ENCODE measurements at places on chromosomes 6 and 20.

- no peak for DNase-seq
These were observed 685.6 kb downstream of the DOK5 start for GRCh38 chr20:55160996-55161395.

- no peak for DNase-seq
These were observed 79.8 kb upstream of the CCN6 start for GRCh38 chr6:111973927-111974639.

DNA sequence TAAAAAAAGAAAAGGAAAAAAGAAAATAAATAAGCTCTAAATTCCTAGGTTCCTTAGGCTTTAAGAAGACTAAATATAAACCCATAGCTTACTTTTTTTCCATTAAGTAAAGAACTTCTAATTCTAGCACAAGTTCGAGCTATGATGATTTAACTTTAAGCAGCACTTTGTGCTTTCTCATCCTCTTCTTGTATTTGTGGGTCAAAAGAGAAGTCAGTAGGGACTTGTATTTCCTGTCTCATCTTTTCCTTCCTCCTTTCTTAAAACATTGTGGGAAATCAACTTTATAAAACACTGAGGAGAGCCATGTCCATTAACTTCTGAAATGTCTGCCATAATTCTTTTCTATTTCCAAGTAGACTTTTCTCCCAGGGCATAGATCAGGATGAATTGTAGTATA is 637.7 kb upstream of the CITED2 start:
- no peak for DNase-seq

- no peak for DNase-seq
These were observed 71.9 kb upstream of the POPDC3 start for GRCh38 chr6:105251689-105252088.

- no peak for DNase-seq
These were observed 47.7 kb upstream of the CST5 start for GRCh38 chr20:23926944-23927872.

- DNase-seq = no peak
These were observed 25.7 kb downstream of the TPX2 start for GRCh38 chr20:31764641-31765305.

DNA sequence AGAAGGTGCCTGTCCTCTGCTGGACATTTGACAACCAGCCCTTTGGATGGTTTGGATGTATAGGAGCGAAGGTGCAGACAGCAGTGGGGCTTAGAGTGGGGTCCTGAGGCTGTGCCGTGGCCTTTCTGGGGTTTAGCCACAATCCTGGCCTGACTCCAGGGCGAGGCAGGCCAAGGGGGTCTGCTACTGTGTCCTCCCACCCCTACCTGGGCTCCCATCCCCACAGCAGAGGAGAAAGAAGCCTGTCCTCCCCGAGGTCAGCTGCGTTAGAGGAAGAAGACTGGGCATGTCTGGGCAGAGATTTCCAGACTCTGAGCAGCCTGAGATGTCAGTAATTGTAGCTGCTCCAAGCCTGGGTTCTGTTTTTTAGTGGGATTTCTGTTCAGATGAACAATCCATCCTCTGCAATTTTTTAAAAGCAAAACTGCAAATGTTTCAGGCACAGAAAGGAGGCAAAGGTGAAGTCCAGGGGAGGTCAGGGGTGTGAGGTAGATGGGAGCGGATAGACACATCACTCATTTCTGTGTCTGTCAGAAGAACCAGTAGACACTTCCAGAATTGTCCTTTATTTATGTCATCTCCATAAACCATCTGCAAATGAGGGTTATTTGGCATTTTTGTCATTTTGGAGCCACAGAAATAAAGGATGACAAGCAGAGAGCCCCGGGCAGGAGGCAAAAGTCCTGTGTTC is 1.3 kb upstream of the CDKN1A start:
- no peak for DNase-seq

DNA sequence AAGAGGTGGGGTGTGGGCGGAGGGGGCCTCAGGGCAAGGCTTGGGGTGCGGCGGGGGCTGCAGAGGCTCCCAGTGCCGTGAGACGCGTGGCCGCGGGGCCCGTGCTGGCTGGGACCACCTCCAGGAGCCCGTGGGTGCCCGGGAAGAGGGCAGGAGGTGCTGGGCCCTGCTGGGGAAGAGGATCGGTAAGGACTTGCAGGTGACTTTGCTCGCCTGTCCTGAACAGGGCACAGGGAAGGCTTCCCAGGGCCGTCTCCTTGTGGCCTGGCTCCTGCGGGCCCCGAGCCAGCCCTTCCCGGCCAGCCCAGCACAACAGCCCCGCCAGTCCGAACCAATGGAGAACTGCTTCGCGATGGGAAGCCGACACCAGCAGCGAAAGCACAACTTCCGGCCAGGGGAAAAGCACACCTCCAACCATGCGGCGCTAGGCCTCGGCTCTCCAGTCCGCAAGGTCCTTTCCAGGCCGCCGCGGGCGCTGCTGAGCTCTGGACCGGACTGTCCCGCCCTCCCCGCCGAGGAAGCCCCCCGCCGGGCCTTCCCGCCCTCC is 32.3 kb downstream of the IRF4 start:
- no peak for DNase-seq

GRCh38 chr6:142886431-142887170 is 58.4 kb downstream of the HIVEP2 start:
- DNase-seq = no peak

GRCh38 chr6:149717588-149718458 is at the start of gene LATS1:
LATS1 (minus strand) TSS chr6:149718101; CDS start chr6:149702126, 15,975 bp downstream.
- DNase-seq = peak; percentile 42

GRCh38 chr20:20410678-20411077 is 42.8 kb downstream of the INSM1 start:
- DNase-seq = peak; percentile 91

- DNase-seq = no peak
These were observed 916 bp upstream of the SUN5 start for GRCh38 chr20:33005132-33005566.

GRCh38 chr6:44066394-44067172 is 60.7 kb downstream of the MRPL14 start:
- no peak for DNase-seq

- DNase-seq = no peak
These were observed 12.7 kb downstream of the BLTP3A start for GRCh38 chr6:34804543-34804942.

DNA sequence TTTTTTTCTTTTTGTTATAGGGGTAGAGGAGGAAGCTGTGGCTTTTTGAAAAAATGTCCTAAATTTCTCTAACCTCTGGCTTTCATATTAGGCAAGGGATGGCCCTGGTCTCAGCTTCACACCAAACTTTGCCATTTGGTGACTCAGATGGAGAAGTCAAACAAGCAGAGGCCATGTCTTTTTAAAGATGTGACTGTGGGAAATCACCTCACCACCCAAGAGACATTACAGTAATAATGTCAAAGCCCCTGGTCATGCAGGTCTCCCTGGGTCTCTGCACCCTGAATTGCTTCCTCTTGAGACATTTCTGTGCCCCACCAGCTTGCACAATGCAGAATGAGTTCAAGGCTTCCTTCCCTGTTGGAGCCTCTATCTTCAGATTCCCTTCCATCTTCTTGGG is 39.5 kb upstream of the ADGRF5 start:
- no peak for DNase-seq

- peak; percentile 86 for DNase-seq
These were observed 1.9 kb downstream of the ID1 start for GRCh38 chr20:31606804-31607639.

DNA sequence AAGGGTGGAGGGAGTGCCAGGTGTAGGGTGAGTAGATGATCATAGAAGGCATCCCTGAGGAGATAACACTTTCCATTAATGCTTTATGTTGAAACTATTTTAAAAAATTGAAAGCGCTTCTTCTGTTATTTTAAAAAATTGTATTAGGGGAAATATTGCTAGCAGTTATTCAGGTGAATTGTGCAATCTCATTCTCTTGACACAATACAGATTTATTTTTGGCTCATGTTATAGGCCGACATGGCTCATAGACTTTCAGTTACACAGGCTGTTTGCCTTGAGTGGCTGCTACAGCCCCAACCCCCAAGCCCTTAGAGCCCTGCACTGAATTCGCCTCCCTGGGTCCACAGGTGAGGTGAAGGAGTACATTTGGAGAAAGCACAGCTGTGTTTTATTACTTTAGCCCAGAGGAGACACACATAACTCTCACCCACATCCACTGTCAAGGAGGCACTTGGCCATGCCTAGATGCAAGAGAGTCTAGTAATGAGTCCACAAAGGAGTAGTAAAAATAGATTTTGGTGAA is 228.2 kb downstream of the RFPL4B start:
- DNase-seq = no peak

GRCh38 chr6:20565342-20565741 is 31.1 kb downstream of the CDKAL1 start:
- no peak for DNase-seq

DNA sequence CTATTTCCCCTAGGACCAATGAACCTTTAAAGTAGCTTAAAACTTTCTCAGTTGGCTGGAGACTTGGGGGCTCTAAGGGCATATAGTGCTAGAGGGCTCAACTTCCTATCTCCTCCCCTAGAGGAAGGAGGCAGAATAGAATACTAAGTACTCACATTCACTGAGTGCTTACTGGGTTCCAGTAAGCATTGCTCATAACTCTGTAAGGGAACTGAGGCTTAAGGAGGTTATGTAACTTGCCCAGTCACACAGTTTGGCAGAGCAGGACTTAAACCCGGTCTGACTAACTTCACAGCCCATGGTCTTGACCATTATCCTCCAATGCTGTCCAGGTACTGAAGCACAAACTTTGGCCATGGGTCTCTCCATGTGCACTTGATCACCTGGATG is 12.5 kb downstream of the SESN1 start:
- DNase-seq = no peak

DNA sequence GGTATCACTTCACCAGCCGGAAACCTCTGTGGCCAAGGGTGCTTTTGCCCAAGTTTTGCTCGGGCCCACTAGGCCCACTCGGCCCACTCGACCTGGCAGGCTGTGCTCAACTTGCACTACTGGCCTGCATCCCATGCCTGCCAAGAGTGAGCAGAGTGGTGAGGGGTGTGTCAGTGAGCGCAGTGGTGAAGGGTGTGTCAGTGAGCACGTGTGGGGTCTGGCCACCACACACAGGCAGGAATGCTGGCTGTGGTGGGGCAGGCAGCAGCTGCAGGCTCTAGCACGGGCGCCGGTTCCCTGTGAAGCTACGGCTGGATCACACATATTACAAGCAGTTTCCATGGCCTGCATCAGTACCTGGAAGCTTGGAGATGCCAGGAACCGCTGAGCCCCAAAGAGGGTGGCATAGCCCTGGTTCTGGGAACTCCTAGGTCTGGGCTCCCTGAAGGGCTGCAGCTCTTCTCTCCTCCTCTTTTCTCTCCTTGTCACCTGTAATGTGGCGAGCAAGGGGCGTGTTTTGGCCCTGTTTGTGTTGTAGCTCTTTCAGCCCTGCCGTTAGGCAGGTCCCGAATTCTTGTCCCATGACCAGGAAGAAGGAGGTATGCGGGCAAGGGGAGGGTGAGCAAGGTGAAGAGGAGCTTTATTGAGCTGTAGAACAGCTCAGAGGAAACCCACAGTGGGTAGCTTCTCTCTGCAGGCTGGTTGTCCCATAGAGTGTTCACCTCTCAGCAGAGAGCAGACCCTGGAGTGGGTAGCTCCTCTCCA is 51.0 kb upstream of the CLDN20 start:
- DNase-seq = no peak

- DNase-seq = no peak
These were observed 38.0 kb downstream of the PKHD1 start for GRCh38 chr6:52049252-52050050.

GRCh38 chr6:72132851-72133250 is 246.5 kb downstream of the RIMS1 start:
- no peak for DNase-seq

DNA sequence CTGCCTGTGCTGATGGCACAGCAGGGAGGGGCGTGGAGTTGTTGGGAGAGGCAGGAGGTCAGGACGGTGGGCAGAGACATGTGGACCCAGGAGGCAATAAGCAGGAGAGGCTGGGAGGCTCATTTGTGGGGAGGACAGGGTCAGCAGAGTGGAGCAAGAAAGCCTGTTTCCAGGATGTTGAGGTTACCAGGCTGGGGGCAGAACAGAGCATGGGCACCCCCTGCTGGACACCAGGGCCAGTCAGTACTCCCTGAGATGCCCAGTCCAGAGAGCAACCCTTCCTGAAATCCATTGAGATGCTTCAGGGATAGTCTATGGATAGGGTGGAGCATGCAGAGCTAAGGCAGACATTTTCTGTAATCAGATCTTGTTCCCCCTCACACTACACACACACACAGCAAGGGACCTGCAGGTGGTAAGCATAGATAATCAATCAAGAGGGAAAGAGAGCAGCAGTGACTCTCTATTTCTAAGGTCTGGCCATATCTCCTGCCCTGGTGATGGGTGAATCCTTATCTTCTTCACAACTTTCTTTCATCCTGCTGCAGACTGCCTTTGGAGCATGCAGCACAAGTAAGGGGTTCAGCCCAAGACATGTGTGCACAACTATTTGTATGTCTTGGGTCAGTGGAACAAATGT is 41.7 kb downstream of the MOCS1 start:
- DNase-seq = no peak

GRCh38 chr6:37624121-37624520 is 73.6 kb downstream of the MDGA1 start:
- no peak for DNase-seq

GRCh38 chr6:158506601-158507000 is 53.3 kb upstream of the TMEM181 start:
- DNase-seq = peak; percentile 12

- no peak for DNase-seq
These were observed 611 bp upstream of the RAB22A start for GRCh38 chr20:58308680-58309527.

DNA sequence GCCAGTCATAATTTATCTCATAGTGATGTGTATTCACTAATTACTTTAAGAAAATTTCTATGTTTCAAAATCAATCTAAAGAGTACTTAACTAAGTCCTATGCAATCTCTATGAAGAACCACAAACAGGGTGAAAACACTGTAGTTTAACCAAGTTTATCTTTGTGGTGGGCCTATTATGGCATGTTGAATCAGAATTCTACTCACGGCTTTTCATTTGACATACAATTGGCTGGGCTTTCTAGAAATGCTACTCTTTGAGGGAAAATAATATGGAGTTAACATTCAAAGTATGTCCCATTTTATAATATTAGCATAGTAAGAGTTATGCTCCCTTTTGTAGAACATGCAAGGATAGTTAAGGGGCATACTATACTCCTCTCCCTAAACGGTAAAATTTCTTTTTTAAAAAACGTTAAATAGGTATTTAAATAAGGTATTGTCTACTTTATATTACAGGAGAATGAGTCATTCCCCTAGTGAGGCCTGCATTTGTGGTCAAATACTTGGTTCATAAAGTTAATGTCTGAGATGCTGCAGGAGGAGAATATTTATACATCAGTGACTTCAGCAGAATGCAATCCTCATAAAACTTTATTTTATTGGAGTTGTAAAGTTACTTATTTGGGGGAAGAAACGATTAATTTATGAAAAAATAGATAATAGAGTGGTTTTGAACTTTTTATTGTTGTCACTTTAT is 1.8 kb downstream of the MOXD1 start:
- no peak for DNase-seq

DNA sequence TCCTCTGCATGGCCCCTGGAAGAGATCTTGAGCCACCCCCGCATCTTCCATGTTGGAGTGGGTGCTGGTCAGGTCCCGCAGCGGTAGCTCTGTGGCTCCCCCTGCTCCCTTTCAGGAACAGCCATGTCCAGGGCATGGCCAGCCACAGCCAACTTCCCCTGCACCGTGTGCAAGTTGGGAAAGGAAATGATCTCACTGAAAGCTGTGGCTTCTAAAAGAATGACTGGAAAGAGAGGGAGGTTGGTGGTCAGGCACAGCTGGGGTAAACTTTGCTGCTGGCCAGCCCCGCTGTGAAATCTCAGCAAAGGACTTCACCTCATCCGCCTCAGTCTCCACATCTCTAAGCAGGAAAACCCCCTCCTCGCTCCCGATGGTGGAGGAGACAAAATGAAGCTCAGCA is 153.6 kb upstream of the CST7 start:
- DNase-seq = no peak
